ENCODE measurements at places on chromosomes 11 and 22.

DNA sequence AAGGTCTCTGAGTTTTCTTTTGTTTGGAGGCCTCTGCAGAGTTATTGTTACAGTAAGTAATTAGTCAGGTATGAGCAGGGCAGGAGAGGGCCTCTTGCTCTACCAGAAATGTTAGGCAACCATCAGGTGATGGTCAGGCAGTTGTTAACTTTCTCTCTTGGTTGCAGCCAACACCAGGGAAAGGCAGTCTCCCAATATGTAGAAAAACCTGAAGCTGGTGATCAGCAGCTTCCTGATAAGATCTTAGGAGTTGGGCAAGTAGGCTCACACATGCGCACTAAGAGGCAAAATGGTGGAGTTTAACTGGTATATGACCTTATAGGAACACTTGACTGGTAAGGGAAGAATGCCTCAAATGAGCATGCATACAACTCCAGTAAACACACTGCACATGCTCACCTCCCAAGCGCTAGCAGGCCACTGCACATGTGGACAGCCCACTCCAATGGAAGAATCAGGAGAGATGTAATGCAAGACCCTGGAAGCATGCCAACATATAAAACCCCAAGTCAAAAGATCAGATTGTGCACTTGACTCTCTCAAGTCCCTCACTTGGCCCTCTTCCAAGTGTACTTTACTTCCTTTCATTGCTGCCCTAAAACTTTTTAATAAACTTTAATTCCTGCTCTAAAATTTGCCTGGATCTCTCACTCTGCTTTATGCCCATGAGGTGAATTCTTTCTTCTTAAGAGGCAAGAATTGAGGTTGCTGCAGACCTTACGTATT lies 23.7 kb upstream of the SLC35F2 start:
- DNase-seq: no peak
- H3K4me1 ChIP-seq: no peaks in the 10 kb centered on the region
- H3K27ac ChIP-seq: no peak overlapping the region
- no peak overlapping the region for H3K4me3 ChIP-seq
- H3K27me3 ChIP-seq: no peaks in the 10 kb centered on the region

- peaks cover 59% of the 10 kb centered on the region for H3K36me3 ChIP-seq
- H3K4me1 ChIP-seq: peaks cover 45% of the 10 kb centered on the region
- no peak overlapping the region for H3K27ac ChIP-seq
- H3K4me3 ChIP-seq: no peak overlapping the region
These were observed 9.0 kb downstream of the RPL27A start for GRCh38 chr11:8691601-8692000.

DNA sequence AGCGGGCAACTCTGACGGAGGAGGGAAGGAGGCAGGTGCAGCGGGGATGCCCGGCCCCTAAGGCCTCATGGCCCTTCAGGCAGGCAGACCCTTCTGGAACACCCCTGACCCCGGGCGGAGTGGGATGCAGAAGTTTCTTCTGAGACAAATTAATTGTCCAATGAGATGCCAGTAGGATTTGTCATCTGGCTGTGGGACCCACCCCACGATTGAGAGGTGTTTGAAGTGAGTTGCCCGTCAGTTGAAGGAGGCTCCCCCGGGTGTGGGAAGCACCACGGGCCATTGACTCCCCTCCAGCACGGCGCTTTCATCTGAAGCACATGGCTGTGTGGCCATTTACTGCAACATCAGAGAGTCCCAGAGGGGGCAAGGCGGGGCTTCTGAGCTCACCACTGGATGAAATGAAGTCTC lies 527.8 kb downstream of the BRD1 start:
- H3K4me1 ChIP-seq: no peaks in the 10 kb centered on the region
- no peak for DNase-seq
- H3K27ac ChIP-seq: no peak overlapping the region
- H3K4me3 ChIP-seq: no peak overlapping the region

DNA sequence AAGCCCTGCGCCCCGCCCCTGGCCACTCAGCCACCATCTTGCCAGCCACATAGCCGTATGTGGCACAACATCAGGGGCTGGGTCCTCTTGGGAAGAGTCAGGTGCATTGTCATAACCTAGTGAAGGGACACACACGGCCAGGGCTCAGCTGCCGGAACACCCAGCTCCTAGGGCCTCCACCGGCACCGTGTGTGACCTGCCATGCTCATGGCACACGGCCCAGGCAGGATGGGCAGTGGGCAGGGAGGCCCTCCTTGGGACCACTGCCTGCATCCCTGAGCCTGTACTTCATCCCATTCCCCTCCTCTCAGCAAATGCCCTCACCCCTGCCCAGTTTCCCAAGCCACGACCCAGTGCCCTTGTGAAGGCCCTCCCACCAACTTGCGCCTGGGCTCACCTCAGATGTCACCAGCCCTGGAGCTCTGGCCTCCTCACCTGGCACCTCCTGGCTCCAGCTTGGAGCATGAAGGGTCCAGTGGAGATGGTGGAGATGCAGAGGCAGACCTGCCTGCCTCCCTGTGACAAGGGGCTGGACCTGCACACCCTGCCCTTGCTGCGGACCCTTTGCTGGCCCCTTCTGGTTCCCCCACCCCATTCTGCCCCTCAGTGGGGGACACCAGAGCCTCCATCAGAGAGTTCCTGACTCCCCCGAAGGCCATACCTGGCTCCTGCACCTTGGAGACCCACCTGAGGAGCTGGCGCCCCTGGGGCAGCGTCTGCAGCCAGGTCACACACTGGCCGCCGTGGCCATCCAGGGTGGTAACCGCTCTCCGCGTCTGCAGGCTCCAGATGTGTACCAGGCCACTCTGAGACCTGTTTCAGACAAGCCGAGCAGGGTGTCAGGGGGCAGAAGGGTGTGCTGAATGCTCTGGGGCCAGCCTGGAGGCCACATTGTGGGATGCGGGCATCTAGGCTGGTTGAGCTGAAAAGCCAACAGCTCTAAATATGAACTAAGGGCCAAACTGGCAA lies 34.5 kb downstream of the GNB1L start:
- H3K4me1 ChIP-seq: no peaks in the 10 kb centered on the region
- no peak overlapping the region for H3K27ac ChIP-seq
- no peaks in the 10 kb centered on the region for H3K36me3 ChIP-seq

GRCh38 chr11:11588891-11589290 lies 32.9 kb downstream of the GALNT18 start:
- H3K4me1 ChIP-seq: no peaks in the 10 kb centered on the region
- no peak overlapping the region for H3K4me3 ChIP-seq
- no peak for DNase-seq
- no peaks in the 10 kb centered on the region for H3K27me3 ChIP-seq
- H3K36me3 ChIP-seq: no peaks in the 10 kb centered on the region

DNA sequence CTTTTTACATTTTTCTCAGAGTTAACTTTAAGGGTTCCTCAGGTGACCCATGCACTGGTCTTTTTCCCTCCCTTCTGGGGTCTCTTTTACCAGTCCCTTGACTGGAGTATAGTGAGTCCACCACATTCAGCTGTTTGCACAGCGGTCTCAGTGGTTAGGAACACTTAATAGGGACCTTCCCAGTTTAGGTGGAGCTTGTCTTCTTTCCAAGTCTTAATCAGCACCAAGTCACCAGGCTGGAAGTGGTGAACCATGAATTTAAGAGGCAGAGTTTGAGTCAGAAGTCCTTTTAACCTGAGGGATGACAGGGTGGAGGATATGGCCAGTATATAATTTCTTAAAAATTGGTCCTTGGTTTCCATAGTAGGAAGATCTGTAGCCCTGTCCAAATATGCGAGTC lies 349.7 kb upstream of the MPPED2 start:
- H3K4me1 ChIP-seq: no peaks in the 10 kb centered on the region
- no peak overlapping the region for H3K4me3 ChIP-seq
- no peak for DNase-seq
- no peak overlapping the region for H3K27ac ChIP-seq

All from activated T-helper 1 cell treated with anti-CD3 and anti-CD28 coated beads, Interleukin-12 subunit alpha, Interleukin-12 subunit beta, Interleukin-2, Interleukin-4 antibody, amounts not matched to agents 30 ng/mL and 10 ng/mL and 1 ng/mL, durations not matched to agents 14 hours and 24 hours and 36 hours (primary cell).